ENCODE measurements at places on chromosomes 6 and 20.

GRCh38 chr6:113397236-113397635 is 459.9 kb upstream of the MARCKS start:
- DNase-seq: no peak

- no peak for DNase-seq
These were observed 31.9 kb downstream of the HLA-DPB1 start for GRCh38 chr6:33107641-33108040.

DNA sequence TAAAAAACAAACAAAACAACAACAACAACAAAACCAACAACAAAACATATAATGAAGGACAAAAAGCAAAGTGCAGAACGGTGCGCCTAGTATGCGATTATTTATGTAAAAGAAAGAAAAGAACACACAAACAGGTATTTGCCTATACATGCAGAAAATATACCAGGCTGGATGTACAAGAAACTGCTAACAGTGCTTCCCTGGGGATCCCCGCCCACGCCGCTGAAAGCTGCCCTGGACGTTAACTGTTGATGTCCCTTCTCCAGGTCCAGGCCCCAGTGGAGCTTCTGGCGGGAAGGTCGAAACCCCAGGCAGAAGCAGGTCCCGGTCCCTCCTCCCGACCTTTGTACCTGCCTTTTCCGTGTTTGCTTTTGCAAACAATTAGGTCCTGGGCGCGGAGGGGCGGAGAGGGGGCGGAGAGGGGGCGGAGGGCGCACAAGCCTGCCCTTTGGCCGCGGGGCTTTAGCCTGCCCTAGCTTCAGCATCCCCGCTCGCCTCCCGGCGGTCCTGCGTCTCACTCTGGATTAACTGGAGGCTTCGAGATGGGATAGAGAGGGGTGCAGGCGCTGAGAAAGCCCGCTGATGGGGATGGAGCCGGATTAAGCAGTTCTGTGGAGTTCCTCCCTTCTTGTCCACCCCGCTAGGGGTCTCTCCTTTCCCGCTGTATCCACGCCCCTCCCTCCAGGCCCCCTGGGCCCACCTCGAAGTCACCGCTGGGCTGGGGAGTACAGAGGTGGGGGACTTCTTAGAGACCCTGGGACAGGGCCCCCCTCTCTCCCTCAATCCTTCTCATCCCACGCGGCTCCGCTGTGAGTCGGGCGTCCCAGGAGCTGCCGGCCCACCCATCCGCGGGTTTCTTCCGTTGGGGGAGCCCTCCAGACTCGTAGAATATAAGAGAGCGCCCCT is 8.2 kb upstream of the AHCY start:
- no peak for DNase-seq

DNA sequence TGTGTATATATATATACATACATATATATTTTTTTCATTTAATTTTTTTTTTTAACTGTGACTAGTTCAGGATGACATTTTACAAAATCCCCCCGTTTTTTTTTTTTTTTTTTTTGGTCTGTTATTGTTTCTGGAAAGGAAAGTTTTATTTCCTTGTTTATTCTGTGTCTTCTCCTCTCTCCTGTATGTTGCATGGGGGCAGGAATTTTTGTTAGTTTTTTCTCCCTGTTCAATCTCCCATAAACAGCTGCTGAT is 32.4 kb upstream of the TXLNB start:
- no peak for DNase-seq

- no peak for DNase-seq
These were observed 91.8 kb upstream of the BACH2 start for GRCh38 chr6:90388395-90388794.

- DNase-seq: no peak
These were observed 6.0 kb downstream of the GNMT start for GRCh38 chr6:42966571-42966970.

DNA sequence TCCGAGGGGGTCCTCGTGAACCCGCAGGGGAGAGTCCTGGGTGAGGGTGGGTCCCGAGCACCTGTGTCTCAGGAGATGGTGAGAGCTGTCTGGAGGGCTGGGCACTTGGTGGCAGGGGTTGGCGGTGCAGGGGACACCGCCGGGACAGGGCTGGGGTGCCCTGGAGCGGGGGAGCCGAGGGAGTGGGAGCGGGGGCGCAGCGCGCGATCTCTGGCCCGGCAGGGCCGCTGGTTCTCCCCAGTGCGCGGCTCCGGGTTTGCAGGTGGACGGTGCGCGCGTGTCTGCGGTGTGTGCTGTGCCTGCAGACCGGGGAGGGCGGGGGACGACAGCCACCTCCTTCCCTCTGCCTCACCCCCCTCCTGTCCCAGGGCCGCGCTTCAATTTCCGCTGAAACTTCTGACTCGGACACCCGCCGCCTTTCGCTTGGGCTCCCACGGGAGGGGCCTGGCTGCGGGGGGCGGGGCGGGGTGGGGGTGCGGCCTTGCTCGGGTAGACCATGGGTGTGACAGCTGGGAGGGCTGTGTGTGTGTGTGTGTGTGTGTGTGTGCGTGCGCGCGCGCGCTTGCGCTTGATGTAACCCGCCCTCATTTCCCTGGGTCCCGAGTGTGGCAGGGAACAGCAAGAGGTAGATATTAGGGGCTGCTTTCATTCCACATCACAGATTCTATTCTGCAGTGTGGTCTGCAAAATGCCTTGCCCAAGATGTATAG is 1.2 kb downstream of the TRIB3 start:
- DNase-seq: peak; percentile 63

DNA sequence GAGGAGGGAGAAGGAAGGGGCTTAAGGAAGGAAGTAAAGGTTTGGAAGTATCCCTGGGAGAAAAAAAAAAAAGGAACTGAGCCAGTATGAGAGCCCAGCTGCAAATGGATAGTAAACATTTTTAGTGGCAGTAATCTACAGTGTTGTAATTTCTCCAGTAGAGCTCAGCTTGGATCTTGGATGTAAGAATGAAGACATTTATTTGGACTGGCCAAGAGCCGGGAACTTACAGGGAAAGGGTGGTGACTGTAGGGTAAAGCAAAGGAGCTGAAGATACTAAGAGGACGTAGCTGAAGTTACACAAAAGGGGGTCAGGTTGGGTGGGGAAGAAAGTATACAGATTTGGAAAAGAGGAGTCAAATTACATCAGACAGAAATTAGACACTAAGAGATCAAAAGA is 13.5 kb downstream of the EEF1E1 start:
- DNase-seq: no peak

DNA sequence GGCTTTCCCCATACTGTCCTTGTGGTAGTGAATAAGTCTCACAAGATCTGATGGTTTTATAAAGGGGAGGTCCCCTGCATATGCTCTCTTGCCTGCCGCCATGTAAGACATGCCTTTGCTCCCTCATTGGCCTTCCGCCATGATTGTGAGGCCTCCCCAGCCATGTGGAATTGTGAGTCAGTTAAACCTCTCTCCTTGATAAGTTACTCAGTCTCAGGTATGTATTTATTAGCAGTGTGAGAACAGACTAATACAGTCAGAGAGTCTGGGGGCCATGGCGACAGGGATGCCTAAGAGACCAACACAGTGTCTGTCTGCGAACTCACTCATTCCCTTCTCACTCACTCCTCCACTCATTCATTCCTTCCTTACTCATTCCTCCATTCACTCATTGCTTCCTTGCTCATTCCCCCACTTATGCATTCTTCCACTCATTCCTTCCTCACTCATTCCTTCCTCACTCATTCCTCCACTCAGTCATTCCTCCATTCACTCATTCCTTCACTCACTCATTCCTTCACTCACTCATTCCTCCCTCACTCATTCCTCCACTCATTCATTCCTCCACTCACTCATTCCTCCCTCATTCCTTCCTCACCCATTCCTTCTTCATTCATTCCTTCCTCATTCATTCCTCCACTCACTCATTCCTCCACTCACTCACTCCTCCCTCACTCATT is 137.5 kb upstream of the AGPAT4 start:
- no peak for DNase-seq

DNA sequence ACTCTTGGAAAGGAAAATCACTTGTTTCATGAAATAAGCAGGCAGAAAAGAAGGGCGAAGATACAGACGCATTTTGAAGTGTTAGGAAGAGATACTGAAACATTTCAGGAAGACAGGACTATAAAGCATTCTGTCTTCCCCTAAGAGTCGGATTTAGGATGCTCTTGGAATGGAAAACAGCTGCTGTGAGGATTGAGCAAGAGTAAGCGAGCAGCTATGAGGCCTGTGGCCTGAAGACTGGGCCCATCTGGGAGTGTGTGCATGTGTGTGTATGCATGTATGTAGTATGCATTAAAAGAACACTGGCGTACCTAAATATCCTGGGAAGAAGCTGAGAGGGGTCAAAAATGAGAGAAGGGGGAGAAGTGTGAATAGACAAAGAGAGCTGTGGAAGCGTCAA is 83.6 kb downstream of the SIM1 start:
- no peak for DNase-seq

DNA sequence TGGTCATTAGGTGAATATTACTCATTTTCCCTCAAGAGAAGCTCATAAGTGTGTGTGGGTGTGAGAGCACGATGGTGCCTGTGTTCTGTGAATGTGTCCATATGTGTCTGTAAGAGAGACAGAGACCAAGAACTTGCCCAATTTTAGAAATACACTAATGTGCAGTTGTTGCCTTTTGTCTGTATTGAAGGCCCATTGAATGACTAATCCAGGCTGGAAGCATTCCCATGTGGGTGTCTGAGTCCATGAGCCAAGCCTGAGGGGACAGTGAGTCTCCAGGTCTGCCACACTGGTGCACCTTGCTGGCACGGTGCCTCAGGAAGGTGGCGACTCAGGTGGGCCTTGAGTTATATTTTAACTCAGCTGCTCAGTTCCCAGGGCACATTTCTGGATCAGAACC is 25.5 kb upstream of the ASXL1 start:
- no peak for DNase-seq

- no peak for DNase-seq
These were observed 133.4 kb downstream of the MYB start for GRCh38 chr6:135314543-135314942.

- no peak for DNase-seq
These were observed 357.3 kb upstream of the JARID2 start for GRCh38 chr6:14888575-14889000.

GRCh38 chr20:63454731-63455567 is 17.5 kb downstream of the KCNQ2 start:
- no peak for DNase-seq

GRCh38 chr6:97849390-97849789 is 566.4 kb upstream of the MMS22L start:
- no peak for DNase-seq

DNA sequence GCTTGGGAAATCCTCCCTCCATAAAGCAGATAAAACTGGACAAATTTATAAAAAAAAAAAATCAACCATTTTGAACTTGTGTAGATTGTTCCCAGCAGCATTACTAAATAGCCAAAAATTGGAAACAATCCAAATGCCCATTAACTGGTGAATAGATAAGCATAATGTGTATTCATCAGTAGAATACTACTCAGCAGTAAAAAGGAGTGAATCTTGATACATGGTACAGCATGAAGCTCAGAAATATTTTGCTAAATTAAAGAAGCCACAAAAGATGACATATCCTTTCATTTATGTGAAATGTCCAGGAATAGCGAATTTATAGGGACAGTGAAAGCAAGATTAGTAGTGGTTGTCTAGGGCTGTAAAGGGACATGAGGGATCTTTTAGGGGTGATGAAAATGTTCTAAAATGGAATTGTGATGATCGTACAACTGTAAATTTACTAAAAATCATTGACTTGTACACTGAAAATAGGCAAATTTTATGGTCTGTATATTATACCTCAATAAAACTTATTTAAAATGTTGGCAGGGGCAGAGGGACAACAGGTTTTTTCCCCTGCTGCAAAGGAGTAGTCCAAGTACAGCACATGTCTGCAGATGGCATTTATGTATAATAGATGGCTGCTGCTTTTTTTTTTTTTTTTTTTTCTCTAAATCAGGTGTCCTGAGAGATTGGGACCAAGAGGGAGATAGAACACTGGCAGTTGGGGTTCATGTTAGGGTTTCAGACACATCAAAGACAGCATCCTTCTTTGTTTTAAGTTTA is 59.5 kb downstream of the CBFA2T2 start:
- no peak for DNase-seq

DNA sequence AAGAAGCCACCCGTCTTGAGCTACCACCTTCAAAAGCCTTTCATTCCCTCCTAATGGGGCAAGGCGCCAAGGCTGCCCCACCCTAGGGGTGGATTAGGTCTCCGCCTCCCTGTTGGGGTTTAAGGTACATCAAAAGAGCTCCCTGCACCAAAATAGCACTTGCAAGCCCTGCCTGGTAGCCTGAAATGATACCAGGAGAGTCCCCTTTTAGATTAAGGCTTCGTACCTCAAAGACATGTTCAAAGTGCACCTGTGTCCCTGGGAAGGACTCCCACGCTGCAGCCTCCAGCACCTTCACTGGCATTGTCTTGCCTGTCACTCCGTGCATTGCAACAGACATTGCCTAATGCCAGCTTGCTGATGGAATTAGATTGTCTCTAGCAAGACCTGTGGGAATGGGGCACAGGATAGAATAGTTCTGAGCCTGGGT is 15.7 kb upstream of the CDKN1A start:
- DNase-seq: no peak

- no peak for DNase-seq
These were observed 93.3 kb downstream of the PERP start for GRCh38 chr6:138013959-138014358.

DNA sequence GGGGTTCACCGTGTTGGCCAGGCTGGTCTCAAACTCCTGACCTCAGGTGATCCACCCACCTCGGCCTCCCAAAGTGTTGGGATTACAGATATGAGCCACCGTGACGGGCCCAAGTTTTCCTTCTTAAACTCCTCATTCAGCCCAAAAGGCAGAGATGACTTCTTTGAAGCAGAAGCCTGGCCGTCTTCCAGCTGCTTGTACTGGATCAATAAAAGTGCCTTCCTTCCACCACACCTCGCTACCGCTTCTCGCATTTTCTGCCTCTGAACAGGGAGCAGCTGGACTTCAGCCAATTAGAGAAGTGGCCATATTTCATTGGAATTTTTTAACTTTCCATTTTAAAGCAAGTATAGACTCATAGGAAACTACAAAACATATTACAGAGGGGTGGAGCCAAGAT is 241.1 kb downstream of the PREX1 start:
- no peak for DNase-seq

DNA sequence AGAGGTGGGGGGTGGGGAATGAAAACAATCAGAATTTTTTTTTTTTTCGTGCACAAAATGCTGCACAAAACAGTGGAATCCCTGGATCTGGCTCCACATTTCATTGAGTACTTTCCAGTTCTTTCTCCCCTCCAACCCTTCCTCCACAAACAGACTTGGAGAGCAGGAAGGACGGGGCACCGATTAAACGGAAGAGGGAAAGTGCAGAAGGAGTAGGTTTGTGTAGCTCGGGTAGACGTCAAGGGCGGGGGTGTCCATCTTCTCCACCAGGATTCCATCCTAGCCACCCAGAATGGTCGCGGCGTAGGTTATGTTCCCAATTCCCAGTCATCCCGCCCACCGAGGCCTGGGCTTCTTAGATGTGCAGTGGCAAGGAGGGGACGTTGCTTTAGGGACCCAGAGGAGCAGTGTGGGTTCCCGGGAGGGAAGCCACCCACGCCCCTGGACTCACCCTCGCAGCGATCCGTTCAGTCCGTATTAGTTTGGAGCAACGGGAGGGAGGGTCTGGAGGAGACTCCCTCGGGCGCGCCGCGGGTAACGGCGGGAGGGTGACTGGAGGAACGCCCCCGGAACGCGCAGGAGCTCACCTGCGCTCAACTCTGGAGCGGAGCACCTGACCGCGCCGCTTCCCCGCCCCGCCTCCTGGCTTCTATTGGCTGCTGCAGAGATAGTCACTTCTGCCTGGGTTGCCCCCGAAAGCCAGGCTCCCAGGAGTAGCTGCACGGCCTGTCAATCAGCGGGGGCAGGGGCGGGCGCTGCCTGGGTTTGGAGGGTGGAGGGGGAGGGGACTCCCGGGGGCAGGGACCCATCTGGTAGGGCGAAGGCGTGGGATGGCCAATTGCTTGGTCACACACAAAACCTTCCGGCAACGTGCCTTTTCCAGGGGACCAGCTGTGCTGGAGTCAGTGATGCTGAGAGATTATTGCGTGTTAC is at the start of gene ENPP5:
Gene ENPP5 (minus strand): TSS at position 624 of the 933 bp plus-strand sequence. CDS start 2,718 bp downstream, outside the sequence.
- DNase-seq: peak; percentile 11
